ENCODE measurements at places on chromosomes 13 and 19.

DNA sequence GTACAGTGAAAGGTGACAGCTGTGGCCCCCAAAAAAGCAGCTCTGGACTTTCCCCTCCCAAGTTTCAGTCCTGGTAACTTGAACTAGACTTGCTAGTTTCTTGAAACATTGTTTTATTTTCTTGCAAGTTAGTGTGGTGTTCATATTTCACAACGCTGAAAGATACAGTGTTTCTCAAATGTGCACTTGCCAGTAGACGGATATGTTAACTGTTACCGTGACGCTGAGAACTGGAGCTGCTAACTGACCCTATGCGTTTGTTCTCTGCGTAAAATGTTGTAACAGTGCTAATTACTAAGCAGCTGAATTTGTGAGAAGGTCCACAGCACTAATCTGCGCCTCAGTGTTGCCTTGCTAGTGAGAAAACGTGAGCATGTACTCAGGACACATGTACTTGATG lies 79.6 kb downstream of the GGACT start:
- DNase-seq, result no peak

- DNase-seq, result no peak
Measured at GRCh38 chr13:28413999-28414398, 80.9 kb downstream of the FLT1 start.

DNA sequence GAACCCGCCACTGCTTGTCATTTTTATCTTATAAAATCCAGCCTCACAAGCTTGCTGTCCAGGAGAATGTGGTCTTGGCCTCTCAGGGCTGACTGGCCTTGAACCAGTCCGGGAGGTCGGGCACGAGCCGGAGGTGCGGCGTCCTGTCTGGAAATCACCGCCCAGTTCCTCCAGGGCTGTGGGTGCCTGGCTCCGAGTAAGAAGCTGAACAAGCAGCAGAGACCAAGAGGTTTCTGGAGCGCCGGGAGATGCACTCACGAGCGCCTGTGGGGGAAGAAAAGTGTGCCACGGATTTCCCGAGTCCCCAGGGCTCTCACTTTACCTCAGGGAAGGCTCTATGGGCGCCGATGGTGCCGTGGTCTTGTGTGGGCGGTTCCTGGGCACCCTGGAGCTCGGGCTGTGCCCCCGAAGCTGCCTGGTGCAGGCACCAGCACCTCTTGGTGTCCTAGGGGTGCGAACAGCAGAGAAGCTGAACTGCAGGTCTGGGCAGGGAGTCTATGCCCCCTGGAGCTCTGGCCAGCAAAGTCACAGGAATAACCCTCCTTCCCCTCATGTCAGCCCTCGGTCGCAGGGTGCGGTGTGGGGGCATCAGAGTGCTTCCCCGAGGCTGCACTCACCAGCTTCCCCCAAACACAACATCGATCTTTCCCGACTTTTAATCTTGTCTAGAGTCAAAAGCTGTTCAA lies 50.0 kb downstream of the GAS6 start:
- DNase-seq, result no peak

DNA sequence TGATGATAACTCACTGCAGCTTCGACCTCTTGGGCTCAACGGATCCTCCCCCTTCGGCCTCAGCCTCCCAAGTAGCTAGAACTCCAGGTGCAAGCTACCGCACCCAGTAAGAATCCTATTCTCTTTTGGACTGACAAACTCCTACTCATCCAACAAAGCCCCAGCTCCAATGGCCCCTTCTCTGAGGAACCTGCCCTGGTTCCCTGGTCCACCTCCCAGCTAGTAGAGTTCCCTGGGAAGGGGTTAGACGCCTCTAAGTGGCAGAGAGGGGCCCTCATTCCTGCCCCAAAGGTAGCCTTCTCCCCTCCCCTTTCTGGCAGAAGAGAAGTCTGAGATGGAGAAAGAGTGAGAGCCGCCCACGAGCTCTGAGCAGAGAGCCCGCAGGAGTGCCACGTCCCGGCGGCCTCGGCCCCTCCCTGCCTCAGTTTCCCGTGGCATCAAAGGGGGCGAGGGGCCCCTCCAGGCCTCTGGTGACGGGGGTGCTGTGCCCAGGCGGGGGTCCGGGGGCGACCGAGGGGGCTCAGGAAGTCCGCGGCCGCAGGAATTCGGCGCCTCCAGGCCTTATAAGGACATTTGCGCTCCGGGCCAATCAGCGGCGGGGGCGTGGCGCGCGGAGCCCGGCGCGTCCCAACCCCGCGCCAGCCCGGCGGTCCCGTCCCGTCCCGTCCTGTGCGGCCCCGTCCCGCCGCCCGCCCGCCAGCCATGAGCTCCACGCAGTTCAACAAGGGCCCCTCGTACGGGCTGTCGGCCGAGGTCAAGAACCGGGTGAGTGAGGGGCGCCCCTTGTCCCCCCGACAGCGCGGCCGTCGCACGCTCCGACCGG lies at the start of gene CNN2:
Gene CNN2 (plus strand): TSS at position 649 of the 823 bp plus-strand sequence. CDS start 54 bp downstream, at position 703.
- DNase-seq, result peak; percentile 56

GRCh38 chr13:108176685-108177274 lies 38.6 kb downstream of the LIG4 start:
- DNase-seq, result peak; percentile 56

- no peak for DNase-seq
Measured at GRCh38 chr13:30847650-30848307, 58.3 kb upstream of the MEDAG start.

- peak; percentile 80 for DNase-seq
Measured at GRCh38 chr19:39110263-39110967, 15.2 kb upstream of the PAK4 start.

DNA sequence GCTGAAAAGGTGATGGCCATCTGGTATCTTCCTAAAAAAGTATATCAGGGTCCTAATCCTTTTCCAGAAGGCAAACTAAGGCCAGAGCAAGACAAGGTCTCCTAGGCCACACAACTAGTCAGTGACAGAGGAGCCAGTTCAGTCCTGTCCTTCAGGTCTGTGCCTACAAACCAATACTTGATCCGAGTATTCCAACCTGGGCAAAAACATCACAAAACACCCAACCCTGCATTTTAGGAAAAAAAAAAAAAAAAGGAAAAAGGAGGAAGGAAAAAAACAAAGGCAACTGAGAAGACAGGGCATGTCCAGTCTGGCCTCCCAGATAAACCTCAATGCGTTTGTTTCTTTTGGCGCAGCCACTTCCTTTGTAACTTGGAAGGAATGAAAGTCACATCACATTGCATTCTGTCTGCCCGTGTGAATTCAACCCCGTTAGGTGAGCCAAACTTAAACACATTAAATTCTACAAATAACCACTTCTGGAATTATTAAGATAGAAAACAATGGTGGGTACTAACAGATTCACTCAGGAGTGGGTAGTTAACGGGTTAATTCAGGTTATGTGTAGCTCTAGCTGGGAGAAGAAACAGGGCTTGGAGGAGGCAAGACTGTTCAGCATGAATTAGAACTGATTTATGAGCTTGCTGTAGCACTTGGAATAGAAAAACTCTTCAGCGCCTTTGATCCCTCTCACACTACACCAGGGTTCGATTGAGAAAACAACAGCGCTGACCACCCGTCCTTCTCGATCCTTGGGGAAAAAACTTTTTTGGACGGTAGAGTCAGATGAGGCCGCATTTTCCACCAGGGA lies 43.0 kb upstream of the HNRNPA1L2 start:
- no peak for DNase-seq

GRCh38 chr13:110572778-110573118 lies 11.2 kb upstream of the RAB20 start:
- no peak for DNase-seq

- DNase-seq, result no peak
Measured at GRCh38 chr19:29840066-29840950, 28.5 kb downstream of the CCNE1 start.

DNA sequence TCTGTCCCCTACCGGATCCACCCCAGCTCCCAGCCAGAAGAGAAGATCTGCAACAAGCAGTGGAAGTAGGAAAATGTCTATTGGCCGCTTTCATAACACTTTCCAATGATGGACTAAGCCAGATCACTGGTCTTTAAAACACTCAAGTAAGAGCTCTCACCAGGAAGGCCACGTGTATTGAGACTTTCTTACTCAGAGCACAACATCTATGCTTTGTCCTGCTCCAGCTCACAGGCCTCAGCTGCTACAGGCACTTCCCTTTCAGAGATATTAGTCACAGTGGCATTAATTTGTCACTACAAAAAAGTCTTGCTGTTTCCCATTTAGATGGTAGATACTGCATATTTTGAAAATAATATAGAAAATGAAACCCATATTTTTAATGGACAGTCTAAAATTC lies 164.2 kb downstream of the ABCC4 start:
- no peak for DNase-seq

- no peak for DNase-seq
Measured at GRCh38 chr19:58563034-58563573, 4.7 kb upstream of the UBE2M start.

DNA sequence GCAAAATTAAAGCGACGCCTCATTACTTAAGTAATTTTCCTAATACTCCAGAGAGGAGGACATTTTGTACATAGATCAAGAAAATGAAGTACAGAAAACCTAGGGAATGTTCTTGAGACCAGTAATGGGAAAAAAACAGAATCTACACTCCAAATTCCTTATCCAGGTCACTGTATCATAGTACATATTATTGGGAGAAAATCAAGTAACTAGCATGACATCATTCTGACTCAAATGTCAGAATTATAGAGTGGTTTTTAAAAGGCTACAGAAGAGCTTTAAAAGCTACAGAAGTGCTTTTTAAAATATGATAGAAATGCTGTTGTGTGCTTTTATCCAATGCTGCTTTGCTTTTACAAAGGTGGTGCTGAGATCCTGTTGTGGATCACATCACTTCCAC lies 86.3 kb upstream of the SLC15A1 start:
- no peak for DNase-seq

GRCh38 chr13:64510747-64511146 lies 2719.4 kb downstream of the PCDH9 start:
- DNase-seq, result no peak

DNA sequence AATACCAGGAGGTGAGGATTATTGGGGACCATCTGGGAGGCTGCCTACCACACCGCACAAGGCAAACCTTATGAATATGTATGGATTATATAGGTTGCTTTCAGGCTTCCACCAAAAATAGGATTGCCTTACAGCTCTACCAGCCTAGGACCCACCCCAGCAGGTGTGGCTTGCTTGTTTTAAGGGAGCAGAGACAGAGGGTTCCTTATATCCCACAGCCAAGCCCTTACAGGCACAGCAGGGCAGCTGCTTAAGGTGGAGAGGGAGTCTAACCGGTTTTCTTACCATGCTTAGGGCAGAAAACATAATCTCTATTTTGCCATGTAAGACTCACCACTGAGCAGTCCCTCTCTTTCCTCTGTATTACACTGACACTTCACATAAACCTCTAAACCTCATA lies 16.1 kb upstream of the TTYH1 start:
- no peak for DNase-seq

GRCh38 chr19:33432015-33432414 lies 58.5 kb downstream of the CEBPG start:
- no peak for DNase-seq

DNA sequence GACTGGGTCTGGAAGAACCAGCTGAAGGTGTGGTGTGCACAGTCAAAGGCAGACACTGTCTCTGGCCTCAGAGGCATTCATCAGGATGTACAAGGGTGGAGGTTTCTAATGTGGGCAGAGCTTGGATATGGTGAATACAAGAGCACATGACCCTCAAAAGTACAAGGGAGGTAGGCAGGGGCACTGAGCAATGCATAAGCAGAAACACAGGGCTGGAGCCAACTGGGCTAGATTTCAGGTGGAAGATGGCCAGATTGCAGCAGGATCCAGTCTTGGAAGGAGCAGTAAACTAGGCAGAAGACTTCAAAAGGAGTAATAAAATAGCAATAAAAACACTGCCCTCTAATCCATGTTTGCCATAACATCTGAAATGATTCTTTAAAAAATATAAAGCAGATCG lies 417.1 kb downstream of the OLFM4 start:
- DNase-seq, result no peak

DNA sequence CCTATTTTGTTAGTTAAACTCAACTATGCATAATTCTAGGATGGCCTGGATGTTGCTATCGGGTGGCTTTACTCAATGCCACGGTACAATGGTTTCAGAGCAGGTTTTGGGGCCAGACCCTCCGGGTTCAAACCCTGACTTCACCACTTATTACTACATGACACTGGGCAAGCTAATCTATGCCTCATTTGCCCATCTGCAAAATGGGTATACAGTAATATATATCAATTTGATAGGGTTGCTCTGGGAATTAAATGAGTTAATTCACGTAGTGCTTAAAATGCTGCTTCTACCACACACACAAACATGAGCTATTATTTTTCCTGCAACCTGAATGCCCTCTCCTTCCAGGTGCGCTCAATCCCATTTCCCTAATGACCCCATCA lies 839 bp downstream of the ESD start:
- no peak for DNase-seq

DNA sequence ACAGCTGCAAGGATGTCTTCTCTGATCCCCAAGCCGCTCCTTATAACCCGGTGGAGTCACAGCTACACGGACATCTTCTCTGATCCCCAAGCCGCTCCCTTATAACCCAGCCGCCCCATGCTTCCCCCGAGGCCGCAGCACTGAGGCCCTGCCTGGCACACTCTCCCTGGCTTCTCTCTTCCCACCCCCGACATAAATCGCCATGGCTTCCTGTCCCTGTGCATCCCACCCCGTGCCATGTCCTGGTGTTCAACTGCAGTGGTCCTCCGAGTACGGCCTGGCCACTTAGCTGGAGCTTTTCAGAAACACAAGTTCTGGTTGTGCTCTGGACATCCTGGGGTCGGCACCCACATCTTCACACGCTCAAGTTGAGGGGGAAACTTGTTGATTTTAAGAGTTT lies 60.4 kb downstream of the RASA3 start:
- DNase-seq, result no peak

- no peak for DNase-seq
Measured at GRCh38 chr19:53659292-53659691, 27.5 kb downstream of the DPRX start.

DNA sequence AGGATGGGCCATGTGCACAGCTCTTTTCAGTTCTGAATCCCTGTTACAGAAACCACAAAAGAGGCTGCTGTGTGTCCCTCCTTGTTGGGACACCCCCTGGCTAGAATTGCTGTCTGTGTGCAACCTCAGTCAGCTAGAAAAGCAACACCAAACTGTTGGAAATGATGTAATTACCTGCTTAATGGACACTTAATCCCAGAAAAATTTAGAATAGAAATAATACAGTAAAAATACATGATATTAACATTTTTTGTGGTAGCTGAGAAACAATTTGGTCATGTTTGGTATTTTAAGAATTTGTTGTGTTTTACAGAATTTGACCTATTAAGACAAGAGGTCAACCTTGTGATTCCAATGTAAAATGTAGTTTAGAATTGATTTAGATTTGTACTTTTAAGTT lies 46.8 kb downstream of the FAM124A start:
- no peak for DNase-seq

GRCh38 chr19:45414468-45414867 lies 8.0 kb downstream of the POLR1G start:
- DNase-seq, result no peak

DNA sequence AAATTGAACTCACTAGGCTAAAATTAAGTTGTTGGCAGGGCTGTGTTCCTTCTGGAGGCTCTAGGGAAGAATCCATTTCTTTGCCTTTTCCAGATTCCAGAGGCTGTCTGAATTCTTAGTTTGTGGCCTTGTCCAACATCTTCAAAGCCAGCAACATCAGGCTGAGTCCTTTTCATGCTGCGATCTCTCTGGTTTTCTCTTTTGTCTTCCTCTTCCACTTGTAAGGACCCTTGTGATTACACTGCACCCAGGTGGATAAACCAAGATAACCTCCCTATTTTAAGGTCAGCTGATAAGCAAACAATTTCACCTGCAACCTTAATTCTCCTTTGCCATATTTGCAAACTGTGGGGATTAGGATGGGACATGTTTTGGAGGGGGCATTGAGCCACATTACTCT lies 11.5 kb downstream of the UTP14C start:
- no peak for DNase-seq

- no peak for DNase-seq
Measured at GRCh38 chr13:40440990-40441820, 225.2 kb downstream of the FOXO1 start.

All from activated T-cell treated with anti-CD3 and anti-CD28 coated beads for 1 hour (primary cell).